Myocyte (in vitro differentiated cells): ENCODE measurements at places on chromosomes 5 and 9. TPM values are rescaled to one million over a fixed set of nuclear protein-coding genes. Genes with fewer than 3 reads are reported as not detected.

Gene MOB3B
- total RNA-seq, result not detected in 2 replicates

Gene ARL14EPL
- total RNA-seq, result 0.35 and 0.47 TPM in 2 replicates

Gene PCDHGB3
- total RNA-seq, result 1.8 TPM in 2 replicates

Gene MED22
- total RNA-seq, result 34.7 and 37.4 TPM in 2 replicates

Gene BAAT
- 0.37 and 1.8 TPM in 2 replicates for total RNA-seq

Gene ACOT12
- not detected in 2 replicates for total RNA-seq

Gene SPDL1
- 12.2 and 13.6 TPM in 2 replicates for total RNA-seq

Gene OSMR
- 15.6 and 40.0 TPM in 2 replicates for total RNA-seq

Gene PCDHB16
- total RNA-seq, result 13.5 and 14.7 TPM in 2 replicates

Gene FSD1L
- 17.6 and 18.6 TPM in 2 replicates for total RNA-seq

Gene PDCD1LG2
- total RNA-seq, result 4.1 and 4.7 TPM in 2 replicates

Gene ASPN
- 0.19 TPM in 1 of 2 replicates, not detected in the other for total RNA-seq

Gene TNPO1
- 295 and 409 TPM in 2 replicates for total RNA-seq

Gene TRPM6
- total RNA-seq, result not detected in 2 replicates

Gene ABL1
- total RNA-seq, result 44.6 and 50.3 TPM in 2 replicates

Gene PTCD2
- 17.5 and 34.4 TPM in 2 replicates for total RNA-seq

Gene FOXD4L5
- total RNA-seq, result not detected in 2 replicates

Gene ENG
- total RNA-seq, result 10.5 and 12.5 TPM in 2 replicates

Gene LHX3
- not detected in 2 replicates for total RNA-seq

Gene PCDHGA7
- 1.1 and 2.3 TPM in 2 replicates for total RNA-seq

Gene GADD45G
- 24.1 and 81.1 TPM in 2 replicates for total RNA-seq

Gene FAM81B
- total RNA-seq, result not detected in 2 replicates

Gene GDNF
- total RNA-seq, result 2.7 and 2.9 TPM in 2 replicates

Gene NPM1
- total RNA-seq, result 802 and 836 TPM in 2 replicates

Gene CARD6
- total RNA-seq, result 4.7 and 4.8 TPM in 2 replicates

Gene PTAR1
- 40.3 and 55.1 TPM in 2 replicates for total RNA-seq

Gene INSL4
- not detected in 2 replicates for total RNA-seq

Gene NMUR2
- not detected in 2 replicates for total RNA-seq

Gene TPM2
- 13,316 and 13,583 TPM in 2 replicates for total RNA-seq
